ENCODE measurements at places on chromosomes 2 and 18.

- DNase-seq = peak; percentile 45
Measured at GRCh38 chr2:219506802-219507526, 7.3 kb upstream of the ASIC4 start.

- no peak for DNase-seq
Measured at GRCh38 chr18:58789876-58790240, 74.8 kb upstream of the ZNF532 start.

- no peak for DNase-seq
Measured at GRCh38 chr2:135124924-135125886, 73.1 kb downstream of the RAB3GAP1 start.

DNA sequence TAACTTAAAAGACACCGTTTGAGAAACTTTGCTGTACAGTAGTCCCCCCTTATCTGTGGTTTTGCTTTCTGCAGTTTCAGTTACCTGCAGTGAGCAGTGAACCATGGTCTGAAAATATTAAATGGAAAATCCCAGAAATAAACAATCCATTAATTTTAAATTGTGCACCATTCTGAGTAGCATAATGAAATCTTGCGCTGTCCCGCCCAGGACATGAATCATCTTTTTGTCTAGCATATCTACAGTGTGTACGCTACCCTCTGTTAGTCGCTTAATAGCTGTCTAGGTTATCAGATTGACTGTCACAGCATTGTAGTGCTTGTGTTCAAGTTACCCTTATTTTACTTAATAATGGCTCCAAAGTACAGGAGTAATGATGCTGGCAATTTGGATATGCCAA, 6.1 kb downstream of the ARPC2 start:
- no peak for DNase-seq

- no peak for DNase-seq
Measured at GRCh38 chr2:201414099-201415023, 36.9 kb downstream of the TRAK2 start.
